ENCODE measurements at places on chromosomes 1 and 21. TPM values are rescaled to one million over a fixed set of nuclear protein-coding genes. Genes with fewer than 3 reads are reported as not detected.

Gene URB2
- total RNA-seq, result 6.7 TPM

Gene LRRN2
- 26.4 TPM for total RNA-seq

GRCh38 chr1:93882269-93882668 lies 3.3 kb upstream of the DNTTIP2 start:
- no peak for DNase-seq

Gene ADGRB2
- total RNA-seq, result 0.55 TPM

GRCh38 chr1:228717081-228717480 lies 18.2 kb upstream of the RHOU start:
- DNase-seq, result no peak

- DNase-seq, result no peak
These were observed 153.7 kb downstream of the KCNJ6 start for GRCh38 chr21:37762606-37763005.

DNA sequence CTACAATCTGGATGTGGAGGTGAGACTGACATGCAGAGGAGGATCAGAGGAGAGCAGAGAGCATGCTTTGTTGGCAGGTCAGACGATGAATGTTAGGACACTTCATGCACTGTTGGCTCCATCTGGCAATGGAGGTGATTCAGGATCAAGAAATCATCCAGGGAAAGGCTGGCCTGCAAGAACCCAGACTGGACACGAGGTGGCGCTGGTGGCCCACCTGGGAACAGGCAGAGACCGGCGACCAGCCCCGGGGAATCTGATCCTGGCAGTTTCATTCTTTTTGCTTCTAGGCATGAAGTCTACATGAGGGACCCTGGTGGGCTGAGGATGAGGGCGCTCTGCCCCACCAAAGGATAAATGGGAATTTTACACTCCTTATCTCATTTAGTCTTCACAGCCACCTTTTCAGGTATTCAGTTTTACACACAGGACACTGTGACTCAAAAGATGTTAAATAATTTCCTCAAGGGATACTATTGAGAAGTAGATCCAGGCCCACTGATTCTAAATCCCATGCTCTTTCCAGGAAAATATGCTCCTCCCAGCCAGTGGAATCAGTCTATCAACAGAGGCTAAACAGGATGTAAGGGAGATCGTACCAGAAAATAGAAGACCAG lies 26.2 kb upstream of the SCMH1 start:
- peak; percentile 81 for DNase-seq

- DNase-seq, result no peak
These were observed 6.2 kb downstream of the SLC2A1 start for GRCh38 chr1:42952303-42953001.

DNA sequence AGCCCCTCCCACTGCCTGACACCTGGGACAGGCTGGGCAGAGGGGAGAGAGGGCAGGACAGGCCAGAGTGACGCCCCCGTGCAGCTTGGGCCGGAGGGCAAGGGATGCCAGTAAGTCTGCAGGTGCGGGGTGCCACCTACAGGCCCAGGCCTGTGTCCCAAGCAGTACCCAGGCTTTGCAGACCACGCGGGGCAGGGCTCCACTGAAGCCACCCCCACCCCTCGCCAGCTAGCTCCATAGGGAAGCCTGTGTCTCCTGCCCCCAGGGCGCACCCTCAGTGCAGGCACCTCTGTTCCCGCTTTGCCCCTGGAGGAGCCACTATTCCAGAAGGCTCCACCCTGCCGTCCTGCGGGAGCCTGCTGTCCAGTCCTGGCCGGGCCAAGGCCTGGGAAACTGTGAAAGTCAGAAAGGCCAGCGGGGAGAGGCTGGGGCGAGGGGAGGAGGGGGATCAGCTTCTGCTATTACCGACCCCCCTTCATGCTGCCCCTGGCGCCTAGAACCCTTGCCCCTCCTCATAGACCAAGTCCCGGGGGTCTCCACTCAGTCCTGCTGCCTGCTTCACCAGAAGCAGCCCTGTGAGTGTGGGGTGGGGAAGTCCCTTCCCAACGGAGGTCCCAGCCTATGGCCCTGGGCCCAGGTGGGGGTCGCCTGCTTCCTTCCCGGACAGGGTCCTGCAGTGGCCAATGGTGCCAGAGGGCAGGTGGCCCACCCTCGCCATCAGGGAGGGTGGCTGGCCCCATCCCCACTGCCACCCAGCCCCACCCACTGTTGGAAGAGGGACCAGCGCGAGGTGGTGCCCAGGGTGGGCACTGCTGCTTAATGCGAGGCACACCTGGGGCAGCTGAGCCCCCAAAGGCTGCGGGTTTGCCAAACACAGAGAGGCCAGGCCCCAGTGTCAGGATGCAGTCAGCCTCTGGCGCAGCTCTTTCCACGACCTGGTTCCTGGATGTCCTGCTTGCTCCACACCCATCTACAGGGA lies 54.4 kb downstream of the KCNAB2 start:
- no peak for DNase-seq

GRCh38 chr1:152043870-152044269 lies 7.1 kb upstream of the S100A11 start:
- no peak for DNase-seq

Gene SH2D2A
- 2.9 TPM for total RNA-seq

Gene KLHDC8A
- total RNA-seq, result 0.17 TPM

Gene TMPRSS15
- total RNA-seq, result not detected

Gene CCDC185
- total RNA-seq, result not detected

GRCh38 chr1:13965770-13966398 lies 265.9 kb downstream of the PRDM2 start:
- DNase-seq, result peak; percentile 52

Gene CELA3B
- 3.5 TPM for total RNA-seq

DNA sequence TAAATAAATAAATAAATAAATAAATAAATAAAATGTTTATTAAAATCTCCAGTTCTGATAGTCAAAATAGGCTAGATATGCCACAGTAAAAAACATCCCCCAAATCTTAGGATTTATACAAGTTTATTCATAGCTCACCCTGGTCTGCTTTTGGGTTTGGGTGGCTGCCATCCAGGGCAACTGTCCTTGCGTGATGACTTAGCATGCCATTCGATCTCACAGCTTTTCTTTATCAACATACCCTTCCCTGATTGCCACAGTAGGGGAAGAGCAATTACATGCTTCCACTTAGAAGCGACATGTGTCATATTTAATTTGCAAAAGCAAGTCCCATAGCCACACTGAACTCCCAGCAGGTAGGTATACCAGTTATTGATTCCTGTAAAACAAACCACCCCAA lies 52.7 kb downstream of the TEX35 start:
- DNase-seq, result no peak

GRCh38 chr1:242008826-242009495 lies 10.1 kb upstream of the MAP1LC3C start:
- DNase-seq, result no peak

DNA sequence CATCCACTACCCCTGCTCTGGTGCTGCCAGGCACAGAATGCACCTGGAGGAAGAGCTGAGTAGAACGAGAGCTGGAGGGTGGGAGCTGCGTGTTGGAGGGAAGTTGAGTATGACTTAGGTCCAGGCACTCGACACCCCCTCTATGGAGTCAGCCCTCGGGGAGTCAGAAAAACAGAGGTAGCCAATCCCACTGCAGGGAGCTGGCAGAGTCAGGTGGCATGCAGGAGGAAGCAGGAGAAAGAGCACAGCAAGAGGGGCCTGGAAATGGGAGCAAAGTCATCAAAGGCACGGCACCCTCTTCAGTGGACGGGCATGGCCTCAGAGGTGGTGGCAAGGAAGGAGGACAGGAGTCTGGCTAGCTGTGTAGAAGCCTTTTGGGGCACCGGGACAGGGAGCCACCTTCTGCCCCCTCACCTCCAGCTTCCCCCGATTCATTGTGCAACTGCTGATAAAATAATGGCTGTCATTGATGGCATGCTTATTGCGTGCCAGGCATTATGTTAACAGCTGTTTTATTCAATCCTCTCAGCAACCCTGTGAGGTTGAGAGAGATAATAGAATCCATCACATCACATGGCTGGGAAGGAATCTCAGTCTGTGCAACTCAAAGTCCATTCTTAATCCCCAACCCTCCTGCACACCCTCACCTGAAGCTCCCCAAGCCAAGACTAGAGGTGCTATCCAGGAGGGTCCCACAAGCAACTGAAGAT lies 42.0 kb downstream of the C1orf198 start:
- no peak for DNase-seq

GRCh38 chr1:207459008-207459407 lies 4.9 kb downstream of the CR2 start:
- no peak for DNase-seq

DNA sequence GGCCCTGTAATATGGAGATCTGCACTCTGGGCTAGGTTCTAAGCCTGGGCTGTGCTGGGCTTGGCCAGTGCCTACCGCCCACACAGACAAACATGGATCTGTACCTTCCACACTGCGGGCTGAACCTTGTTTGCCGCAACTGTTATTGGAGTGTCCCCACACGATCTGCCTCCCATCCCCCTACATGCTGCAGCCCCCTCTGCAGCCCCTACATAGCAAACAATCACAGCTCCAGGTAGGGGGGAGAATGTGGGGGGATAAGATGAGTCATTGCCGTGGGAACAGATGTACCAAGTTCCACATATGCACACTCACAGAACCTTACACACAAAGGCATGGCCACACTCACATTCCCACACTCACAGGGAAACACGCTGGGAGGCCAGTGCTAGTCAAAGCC lies 2.1 kb upstream of the HCRTR1 start:
- DNase-seq, result no peak
